ENCODE measurements at places on chromosomes 7 and 10.

DNA sequence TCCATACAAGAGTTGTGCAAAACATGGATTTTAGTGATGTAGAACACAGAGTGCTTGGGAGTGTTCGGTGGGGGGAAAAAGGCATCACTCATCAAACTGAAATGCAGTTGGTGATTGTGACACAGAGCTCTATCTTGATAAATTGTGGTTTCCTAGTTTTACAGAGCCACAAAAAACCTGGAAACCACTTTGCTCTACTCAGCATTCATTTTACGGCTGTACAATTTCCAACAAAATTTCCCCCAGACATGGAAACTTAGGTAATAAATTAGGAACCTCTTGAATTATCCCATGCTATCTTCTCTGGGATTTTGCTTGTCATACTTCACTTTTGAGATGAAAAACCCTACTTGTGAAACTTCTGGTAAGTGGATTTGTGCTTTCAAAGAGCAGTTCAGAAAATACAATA, 614.9 kb upstream of the FZD8 start:
- DNase-seq: no peak

GRCh38 chr7:27564881-27565482, 97.7 kb downstream of the HIBADH start:
- DNase-seq: no peak

DNA sequence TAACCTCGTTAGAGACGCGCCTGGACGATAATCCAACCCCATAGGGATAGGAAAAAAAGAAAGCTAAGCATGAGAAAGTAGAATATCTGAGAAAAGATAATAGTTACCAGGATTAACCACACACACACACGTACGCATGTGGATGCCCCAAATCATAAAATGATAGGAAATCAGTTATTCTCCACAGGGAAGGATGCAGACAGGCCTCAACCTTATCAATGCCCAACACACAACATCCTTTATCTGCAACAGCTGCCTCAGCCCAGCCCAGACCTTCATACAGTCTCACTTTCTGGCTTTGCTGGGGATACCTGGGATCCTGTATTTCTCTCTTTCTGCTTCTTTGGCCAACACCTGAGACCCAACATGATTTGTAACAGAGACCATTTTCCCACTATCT, 123.0 kb downstream of the NOC3L start:
- no peak for DNase-seq

DNA sequence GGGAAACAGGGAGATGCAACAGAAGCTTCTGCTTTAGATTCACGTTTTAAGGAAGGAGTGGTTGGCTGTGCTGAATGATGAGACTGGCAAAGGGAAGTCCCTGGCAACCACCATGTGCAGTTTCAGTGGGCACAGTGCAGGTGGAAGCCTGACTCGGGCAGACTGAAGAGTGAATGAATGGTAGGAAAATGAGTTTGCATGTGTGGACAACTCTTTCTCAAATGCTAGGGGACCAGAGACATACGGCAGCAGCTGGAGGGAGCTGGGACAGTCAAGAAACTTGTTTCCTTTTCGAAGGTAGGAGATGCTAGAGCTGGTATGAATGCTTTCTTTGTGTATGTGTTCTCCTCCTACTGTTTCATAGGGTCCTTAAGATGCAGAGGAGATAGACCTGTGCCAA, 29.0 kb downstream of the PODXL start:
- DNase-seq: no peak

- DNase-seq: peak; percentile 24
Observed at GRCh38 chr10:88386204-88386788, 196.8 kb downstream of the RNLS start.

- no peak for DNase-seq
Observed at GRCh38 chr7:50470250-50471163, 20.4 kb upstream of the FIGNL1 start.

DNA sequence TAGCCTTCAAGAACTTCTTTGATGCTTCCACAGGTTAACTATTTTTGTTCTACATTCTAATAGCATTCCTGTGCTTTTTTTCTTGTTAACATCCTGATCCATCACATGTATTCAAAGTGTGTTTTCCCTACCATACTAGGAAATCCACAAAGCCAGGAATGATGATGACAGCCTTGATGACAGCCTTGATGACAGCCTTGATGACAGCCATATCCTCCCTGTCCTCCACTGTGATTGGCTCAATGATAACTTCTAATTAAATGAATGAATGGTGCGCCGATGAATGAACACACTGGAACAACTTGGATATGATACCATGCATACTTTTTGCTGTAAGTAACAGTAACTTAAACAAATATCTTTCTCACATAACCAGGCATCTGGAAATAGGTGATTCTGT, 8.3 kb upstream of the TACR2 start:
- DNase-seq: no peak

GRCh38 chr7:128732521-128733277, 6.5 kb upstream of the CALU start:
- DNase-seq: no peak

- DNase-seq: no peak
Observed at GRCh38 chr10:19811540-19811939, 4.7 kb upstream of the PLXDC2 start.

- no peak for DNase-seq
Observed at GRCh38 chr7:45117582-45117981, 6.1 kb upstream of the TBRG4 start.

- DNase-seq: peak; percentile 71
Observed at GRCh38 chr7:44267719-44268421, 57.5 kb downstream of the CAMK2B start.

DNA sequence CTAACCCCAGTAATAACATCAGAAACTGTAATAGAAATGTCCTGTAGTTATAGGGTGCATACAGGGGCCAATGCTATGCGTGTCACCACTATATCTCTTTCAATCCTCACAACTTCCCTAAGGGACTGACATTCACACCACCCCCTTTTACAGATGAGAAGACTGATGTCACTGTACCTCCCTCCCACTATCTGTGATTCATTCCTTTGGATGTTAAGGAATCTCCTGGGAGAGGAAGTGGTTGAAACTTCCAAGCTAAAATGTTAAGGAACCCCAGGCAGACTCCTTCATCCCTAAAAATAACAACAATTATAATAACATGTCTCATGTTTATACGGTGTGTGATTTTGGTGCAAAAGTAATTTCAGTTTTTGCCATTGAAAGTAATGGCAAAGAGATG, 5.4 kb downstream of the COL13A1 start:
- DNase-seq: no peak

GRCh38 chr10:133364645-133365431, 7.0 kb upstream of the FUOM start:
- DNase-seq: no peak

GRCh38 chr10:112639298-112639697, 192.3 kb downstream of the VTI1A start:
- DNase-seq: no peak

DNA sequence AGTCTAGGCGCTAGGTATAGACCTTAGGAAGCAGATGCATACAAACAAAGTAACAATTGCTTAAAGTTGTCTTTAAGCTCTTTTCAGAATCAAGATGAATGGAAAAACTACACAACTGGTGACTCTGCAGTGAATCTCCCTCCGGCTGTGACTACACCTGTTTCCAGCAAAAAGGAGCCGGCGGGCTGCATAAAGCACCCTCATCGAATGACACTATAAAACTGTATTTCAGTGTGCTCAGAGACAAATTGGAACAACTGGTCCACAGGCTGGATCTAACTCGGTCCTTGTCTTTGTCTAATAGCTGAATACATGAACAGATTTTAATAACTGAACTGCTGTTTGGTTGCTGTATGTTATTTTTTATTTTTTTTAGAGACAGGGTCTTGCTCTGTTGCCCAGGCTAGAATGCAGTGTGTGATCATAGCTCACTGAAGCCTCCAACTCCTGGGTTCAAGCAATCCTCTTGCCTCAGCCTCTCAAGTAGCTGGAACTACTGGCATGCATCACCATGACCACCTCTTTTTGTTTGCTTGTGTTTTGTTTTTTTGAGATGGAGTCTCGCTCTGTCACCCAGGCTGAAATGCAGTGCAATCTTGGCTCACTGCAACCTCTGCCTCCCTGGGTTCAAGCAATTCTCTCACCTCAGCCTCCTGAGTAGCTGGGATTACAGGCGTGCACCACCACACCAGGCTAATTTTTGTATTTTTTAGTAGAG, 64.2 kb upstream of the SVIL start:
- DNase-seq: no peak

- no peak for DNase-seq
Observed at GRCh38 chr7:22238354-22239311, 118.3 kb downstream of the RAPGEF5 start.

DNA sequence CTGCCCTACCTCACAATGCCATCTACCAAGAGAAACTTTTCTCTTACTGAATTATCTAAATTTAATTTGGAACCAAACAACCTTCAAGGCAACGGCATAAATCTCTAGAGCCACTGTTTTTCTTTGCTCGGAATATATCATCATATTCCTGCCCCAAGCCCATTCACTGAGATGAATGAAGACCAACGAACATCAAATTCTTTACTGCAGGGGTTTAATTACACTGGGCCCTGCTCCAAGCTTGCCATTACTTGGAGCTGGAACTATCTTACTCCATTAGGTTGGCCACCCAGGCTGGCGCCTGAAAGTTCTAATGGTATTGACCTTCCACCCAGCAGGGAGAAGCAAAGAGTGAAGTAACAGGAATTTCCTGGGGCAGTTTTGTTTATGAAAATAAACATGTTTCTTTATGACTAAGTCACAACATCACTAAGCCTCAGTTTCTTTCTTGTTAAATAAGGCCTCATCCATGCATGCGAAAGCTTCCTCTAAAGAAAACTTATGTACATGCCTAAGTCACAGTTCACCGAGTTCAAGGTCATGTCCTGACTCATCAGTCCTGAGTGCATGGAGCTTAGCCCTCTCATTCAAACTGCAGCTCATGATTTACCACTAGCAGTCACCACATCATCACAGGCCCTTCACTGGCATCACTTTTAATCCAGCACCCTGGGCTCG, 42.1 kb upstream of the ANAPC16 start:
- no peak for DNase-seq

GRCh38 chr7:31466036-31466435, 47.9 kb upstream of the ITPRID1 start:
- DNase-seq: no peak

DNA sequence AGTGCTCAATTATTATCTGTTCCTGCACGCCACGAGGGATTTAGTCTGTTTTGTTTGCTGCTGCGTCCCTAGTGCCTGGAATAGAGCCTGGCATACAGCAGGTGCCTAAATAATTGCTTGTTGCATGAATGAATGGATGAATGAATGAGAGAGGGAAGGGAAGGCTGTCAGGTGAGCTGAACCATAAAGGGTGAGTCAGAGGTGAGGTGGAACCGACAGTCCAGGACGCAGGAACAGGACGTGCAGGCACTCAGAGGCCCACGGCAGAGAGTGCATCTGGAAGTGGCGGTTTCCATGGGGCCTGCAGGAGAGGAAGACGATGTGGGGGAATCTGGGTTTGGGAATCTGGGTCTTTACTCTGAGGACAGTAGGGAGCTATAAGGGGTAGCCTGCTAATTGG, 17.7 kb upstream of the PPIF start:
- no peak for DNase-seq

GRCh38 chr10:20852303-20852702, 44.8 kb downstream of the NEBL start:
- DNase-seq: no peak

GRCh38 chr10:67836488-67836887, 1.5 kb downstream of the DNAJC12 start:
- DNase-seq: no peak

DNA sequence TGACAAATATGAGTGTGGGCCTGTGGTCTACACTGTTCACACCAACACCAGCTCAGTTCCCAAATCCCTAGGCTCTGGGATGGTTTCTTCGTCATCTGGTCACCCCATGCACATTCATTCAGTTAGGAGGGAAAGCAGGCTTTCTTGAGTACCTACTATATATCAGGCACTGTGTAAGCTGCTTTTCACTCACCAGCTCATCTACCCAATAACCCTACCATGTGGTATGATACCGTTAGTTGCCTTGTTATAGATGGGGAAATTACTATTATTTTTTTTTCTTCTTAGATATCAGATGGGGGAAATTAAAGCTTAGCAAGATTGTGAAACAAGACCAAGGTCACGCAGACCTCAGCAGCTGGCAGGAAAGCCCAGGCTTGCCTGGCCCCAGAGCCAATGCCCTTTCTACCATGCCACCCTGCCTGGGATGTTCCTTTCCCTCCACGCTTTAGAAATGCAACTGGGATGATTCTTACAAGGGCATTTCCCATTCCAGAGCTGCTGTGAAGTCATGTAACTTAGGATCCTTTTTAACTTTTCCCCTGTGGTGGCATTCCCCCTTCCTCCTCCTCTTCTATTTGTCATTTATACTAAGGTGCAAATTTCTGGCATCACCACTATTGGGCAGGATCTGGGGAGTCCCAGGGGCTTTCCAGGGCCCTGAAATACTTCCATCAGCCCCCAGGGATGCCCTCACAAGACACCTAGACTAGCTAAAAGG, 93.1 kb upstream of the EFCAB10 start:
- DNase-seq: no peak

DNA sequence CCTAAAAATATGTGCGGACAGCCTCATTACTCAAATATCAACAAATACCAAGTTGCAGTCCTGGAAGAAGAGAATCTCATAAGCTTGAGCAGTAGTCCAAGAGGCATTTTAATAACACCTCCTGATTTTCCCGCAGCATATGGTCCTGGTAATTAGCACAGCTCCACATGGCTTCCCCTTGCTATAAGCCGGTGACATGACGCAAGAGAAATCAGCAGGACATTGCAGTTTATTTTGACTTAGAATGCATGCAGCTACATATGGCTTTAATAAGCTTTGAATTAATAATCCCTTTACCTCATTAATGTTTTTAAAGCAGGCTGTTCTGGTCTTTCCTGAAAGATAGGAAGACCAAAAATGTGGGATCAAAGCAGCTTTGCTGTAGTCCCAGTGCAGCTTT, 137.6 kb downstream of the RAMP3 start:
- DNase-seq: no peak

- DNase-seq: no peak
Observed at GRCh38 chr7:139943401-139943800, 114.3 kb downstream of the TBXAS1 start.

- peak; percentile 66 for DNase-seq
Observed at GRCh38 chr10:131726076-131726880, 174.5 kb upstream of the PPP2R2D start.

DNA sequence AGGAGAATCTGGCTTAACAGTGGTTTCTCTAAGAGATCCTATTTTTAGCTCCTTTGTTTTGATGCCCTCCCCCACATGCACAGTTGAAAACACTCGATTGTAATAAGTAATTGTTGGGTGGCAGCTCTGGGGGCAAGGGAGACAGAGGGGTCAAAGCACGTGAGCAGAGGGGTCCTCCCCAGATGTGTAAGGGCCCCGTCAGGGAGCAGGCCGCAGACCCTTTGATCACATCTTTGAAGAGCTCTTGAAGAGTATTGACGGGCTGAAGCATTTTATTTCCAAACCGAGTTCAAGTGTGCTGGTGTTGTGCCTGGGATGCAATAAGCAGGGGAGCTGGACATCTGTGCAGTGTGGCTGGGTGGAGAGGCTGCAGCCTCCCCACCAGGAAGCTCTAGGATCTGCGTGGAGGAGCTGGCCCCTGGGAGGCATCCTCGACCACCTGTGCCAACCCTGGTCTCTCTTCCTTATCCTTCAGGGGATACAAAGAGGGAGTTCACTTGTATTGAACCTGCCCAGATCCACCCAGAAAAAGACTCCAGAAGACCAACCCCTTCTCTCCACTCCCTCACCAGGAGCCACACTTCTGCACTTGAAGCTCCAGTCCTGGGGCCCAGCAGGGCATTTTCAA, 473.0 kb upstream of the MGMT start:
- DNase-seq: no peak

Measured in spinal cord (tissue), 10 donors.